ENCODE measurements at places on chromosomes 4 and X.

DNA sequence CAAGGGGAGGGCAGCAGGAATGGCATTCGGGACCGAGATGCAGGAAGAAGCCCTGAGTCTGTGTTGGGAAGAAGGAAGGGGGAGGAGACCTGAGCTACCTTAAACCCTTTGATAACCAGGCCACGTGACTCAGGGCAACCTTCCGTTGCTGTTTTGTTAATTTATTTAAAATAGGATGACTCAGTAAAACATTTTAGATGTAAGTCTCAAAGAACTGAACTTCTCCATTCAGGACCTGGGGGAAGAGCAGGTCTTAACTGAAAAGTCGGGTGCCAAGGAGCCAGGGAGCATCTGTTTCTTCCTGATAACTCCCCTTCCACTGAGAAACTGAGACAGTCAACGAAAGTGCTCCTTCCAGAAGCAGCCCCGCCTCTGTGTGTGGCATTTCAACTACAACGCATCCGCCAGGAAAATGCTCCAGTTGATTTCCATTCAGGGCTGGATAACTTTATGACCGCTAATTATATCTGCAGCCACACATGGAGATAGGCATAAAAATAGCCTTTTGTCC, 88.0 kb downstream of the IRF2 start:
- no peak for DNase-seq

DNA sequence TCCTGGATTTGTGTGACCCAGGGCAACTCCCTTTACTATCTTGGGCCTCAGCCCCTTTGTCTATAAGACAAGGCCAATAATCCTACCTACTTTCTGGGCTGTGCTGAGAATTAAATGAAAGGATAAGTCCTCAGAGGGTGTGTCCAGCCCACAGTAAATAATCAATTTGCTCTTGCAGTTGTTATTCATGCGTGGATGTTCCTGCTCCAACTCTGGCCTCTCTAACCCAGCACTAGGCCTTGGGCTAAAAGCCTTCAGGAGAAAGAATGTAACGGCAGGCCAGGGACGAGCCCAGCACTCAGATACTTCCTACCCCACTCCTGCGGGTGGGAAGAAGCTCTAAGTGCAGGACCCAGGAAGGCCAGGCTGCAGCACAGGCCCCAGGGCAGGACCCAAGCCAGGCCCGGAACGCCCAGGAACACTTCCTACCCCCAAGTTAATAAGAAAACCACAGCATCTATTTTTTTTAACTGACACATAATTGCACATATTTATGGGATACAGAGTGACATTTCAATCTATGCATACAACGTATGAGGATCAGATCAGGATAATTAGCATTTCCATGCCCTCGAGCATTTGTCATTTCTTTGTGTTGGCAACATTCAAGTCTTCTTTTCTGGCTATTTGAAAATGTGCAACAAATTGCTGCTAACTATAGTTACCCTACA, 179.6 kb upstream of the RBPJ start:
- no peak for DNase-seq

DNA sequence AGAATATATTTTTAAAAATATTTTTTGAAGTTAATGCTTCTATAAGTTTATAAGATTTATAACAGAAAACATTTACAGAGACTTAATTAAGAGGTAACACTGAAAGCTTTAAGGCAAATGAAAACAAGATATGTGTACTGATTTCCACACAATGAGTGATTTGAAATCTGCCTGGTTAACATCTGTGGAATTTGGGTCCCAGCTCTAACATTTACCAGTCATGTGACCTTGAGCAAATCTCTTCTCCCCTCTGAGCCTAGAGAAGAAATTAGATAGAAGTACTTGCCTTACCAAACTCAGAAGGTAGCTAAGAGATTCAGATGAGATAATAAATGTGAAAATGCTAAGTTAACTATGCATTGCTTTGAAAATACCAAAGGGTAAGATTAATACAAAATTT, 458.8 kb upstream of the LCORL start:
- no peak for DNase-seq

DNA sequence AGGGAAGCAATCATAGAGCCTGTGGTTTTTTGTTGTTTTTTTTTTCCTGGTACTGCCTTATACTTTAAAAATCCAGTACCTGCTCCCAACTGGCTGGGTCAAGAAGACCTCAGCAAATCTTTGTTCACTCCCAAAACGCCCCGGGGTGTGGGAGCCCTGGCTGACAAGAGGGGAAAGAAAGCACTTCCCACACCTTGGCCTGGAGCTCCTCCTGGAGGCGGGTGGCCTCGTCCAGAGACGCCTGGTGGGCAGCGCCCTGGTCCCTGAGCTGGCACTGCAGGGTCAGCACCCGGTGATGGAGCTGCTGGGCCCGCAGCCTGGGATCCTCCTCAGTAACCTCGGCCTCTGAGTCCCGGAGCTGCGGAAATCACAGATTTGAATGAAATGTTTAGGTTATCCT, 38.2 kb downstream of the C4orf50 start:
- DNase-seq: no peak

GRCh38 chr4:88101165-88101564, 57.3 kb downstream of the ABCG2 start:
- no peak for DNase-seq

- no peak for DNase-seq
Measured at GRCh38 chr4:107665001-107665400, 55.0 kb downstream of the PAPSS1 start.

- DNase-seq: no peak
Measured at GRCh38 chr4:105426187-105426897, 47.5 kb downstream of the PPA2 start.

- no peak for DNase-seq
Measured at GRCh38 chr4:26032142-26032541, 118.1 kb downstream of the SMIM20 start.
